ENCODE measurements at places on chromosomes 2 and 18. TPM values are rescaled to one million over a fixed set of nuclear protein-coding genes. Genes with fewer than 3 reads are reported as not detected.

GRCh38 chr2:172472446-172473033, 45.2 kb downstream of the ITGA6 start:
- no peaks in the 10 kb centered on the region for H3K36me3 ChIP-seq
- H3K27me3 ChIP-seq, result no peaks in the 10 kb centered on the region
- H3K4me3 ChIP-seq, result no peak overlapping the region
- no peak overlapping the region for H3K27ac ChIP-seq

GRCh38 chr2:201924453-201924852, 109.2 kb upstream of the FZD7 start:
- no peak overlapping the region for H3K4me3 ChIP-seq
- no peak for DNase-seq
- no peaks in the 10 kb centered on the region for H3K27me3 ChIP-seq
- no peaks in the 10 kb centered on the region for H3K36me3 ChIP-seq
- H3K4me1 ChIP-seq, result peaks cover 11% of the 10 kb centered on the region
- no peak overlapping the region for H3K27ac ChIP-seq

Gene SP140
- total RNA-seq, result 1.7 TPM

Gene SPATA3
- total RNA-seq, result not detected

DNA sequence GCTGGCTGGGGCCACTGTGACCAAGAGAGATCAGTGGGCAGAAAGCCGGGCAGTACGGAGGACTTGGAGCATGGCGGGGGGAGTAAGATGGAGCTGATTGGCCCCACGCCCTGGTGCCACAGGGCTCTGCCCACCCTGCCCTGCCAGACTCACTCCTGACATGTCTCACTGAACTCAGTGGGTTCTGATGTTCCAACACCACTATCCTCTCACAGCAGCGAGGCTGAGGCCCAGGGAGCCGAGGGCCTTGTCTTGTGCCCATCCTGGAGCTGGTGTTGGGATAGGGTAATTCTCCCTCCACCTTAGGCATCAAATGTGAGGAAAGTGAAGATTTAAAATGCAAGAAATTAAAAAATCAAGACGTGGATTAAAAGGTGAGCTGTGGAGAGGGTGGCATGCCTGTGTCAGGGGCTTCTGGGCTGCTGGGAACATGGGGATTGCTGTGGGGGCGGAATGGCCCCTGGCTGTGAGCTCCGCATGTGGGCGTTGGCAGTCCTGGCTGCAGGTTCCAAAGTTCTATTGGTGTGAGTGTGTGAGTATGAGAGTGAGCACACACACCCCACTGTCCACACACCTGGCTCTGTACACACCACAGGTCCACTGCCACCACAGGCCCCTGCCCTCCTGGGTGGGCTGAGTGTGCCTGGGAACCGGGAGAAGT, 283.5 kb upstream of the HS6ST1 start:
- H3K27me3 ChIP-seq, result no peaks in the 10 kb centered on the region
- no peak for DNase-seq
- no peaks in the 10 kb centered on the region for H3K36me3 ChIP-seq
- no peak overlapping the region for H3K4me3 ChIP-seq
- H3K4me1 ChIP-seq, result no peaks in the 10 kb centered on the region

GRCh38 chr2:7685342-7686015, 768.3 kb downstream of the RNF144A start:
- no peaks in the 10 kb centered on the region for H3K4me1 ChIP-seq
- no peak overlapping the region for H3K27ac ChIP-seq
- H3K27me3 ChIP-seq, result no peaks in the 10 kb centered on the region
- no peak overlapping the region for H3K4me3 ChIP-seq
- no peaks in the 10 kb centered on the region for H3K36me3 ChIP-seq
- no peak for DNase-seq

Gene DLGAP1
- total RNA-seq, result 15.1 TPM

DNA sequence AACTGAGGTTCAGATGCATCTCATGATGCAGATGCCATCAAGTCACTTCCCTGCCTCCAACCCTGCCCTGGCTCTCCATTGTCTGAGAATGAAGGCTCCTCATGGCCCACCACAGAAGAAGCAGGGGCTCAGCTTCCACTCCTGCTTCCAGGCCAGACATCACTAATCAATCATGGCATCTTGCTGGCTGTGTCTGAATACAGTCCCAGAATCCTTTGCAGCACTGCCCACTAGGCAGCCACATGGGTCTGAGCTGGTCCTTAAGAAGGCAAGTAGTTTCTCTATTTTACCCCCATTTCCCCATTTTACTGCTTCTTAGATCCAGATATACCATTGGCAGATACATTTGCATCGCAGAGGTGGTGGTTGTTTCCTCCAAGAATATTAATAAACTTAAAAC, 7.3 kb downstream of the ASPRV1 start:
- H3K4me1 ChIP-seq, result no peaks in the 10 kb centered on the region
- H3K27ac ChIP-seq, result no peak overlapping the region
- H3K4me3 ChIP-seq, result no peak overlapping the region
- no peak for DNase-seq
- no peaks in the 10 kb centered on the region for H3K27me3 ChIP-seq

Gene EFR3B
- 8.8 TPM for total RNA-seq

Gene AGXT
- total RNA-seq, result not detected

DNA sequence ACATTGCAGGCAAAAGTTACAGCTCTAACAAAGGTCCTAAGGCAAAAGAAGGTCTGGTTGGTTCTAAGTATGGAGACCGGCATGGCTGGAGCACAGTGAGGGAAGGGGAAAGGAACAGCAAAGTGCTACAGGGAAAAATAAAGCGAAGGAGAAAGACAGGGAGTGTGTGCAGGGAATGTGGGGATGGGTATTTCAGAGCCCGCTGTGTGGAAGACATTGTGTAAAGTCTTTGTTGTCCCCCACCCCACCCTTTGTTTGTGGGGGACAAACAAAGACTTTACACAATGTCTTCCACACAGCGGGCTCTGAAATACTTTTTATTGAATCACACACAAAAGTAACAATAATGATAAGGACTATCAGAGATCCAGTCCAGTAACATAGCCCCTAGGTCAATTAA, 28.9 kb upstream of the C2orf15 start:
- no peaks in the 10 kb centered on the region for H3K27me3 ChIP-seq
- no peak for DNase-seq
- H3K4me1 ChIP-seq, result no peaks in the 10 kb centered on the region

DNA sequence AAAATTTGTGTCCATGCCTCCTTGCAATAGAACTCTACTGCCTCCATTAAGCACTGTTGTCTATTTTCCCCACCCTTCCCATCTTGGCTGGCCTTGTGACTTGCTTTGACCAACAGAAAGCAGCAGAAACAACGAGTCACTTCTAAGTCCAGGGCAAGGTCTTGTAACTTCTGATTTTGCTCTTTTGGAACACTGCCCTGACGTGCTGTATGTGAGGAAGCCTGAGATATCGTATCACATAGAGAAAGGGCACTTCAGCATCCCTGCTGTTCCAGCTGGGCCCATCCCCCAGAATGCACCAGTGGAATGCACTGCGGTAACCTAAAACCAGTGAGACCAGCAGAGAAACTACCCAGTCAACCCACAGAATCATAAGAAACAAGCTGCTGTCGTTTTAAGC, 28.1 kb downstream of the NCKAP1 start:
- H3K4me1 ChIP-seq, result peaks cover 16% of the 10 kb centered on the region
- peak overlapping the region; percentile 8 for H3K4me3 ChIP-seq
- no peaks in the 10 kb centered on the region for H3K36me3 ChIP-seq
- DNase-seq, result peak; percentile 23

GRCh38 chr2:81437456-81438000, 1133.0 kb upstream of the LRRTM1 start:
- no peak for DNase-seq
- no peak overlapping the region for H3K27ac ChIP-seq
- H3K4me1 ChIP-seq, result no peaks in the 10 kb centered on the region
- H3K4me3 ChIP-seq, result no peak overlapping the region
- H3K27me3 ChIP-seq, result no peaks in the 10 kb centered on the region

- DNase-seq, result peak; percentile 1
- no peaks in the 10 kb centered on the region for H3K4me1 ChIP-seq
- no peak overlapping the region for H3K4me3 ChIP-seq
- H3K27me3 ChIP-seq, result no peaks in the 10 kb centered on the region
- no peaks in the 10 kb centered on the region for H3K36me3 ChIP-seq
Observed at GRCh38 chr2:238797537-238797936, 50.3 kb upstream of the TWIST2 start.

- no peaks in the 10 kb centered on the region for H3K4me1 ChIP-seq
- H3K27ac ChIP-seq, result no peak overlapping the region
- no peaks in the 10 kb centered on the region for H3K36me3 ChIP-seq
- no peaks in the 10 kb centered on the region for H3K27me3 ChIP-seq
- no peak for DNase-seq
Observed at GRCh38 chr2:173860082-173860481, 105.1 kb downstream of the SP3 start.

DNA sequence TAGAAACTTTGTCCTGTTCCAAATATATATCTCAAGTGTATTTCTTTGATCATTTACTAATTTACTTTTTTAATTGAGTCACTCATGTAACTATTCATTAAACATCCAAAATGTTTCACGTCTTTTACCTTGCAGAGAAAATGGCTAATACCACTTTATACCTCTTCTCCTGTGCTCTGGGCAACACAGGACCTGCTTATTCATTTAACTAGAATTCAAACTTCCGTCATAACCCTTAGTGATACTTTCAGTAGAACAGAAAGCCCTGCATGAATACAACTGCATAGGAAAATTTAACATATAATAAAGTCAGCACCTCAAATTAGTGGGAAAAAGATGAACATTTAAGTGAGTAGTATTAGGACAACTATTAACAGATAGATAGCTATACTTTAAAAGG, 205.2 kb downstream of the MREG start:
- H3K27ac ChIP-seq, result no peak overlapping the region
- no peak overlapping the region for H3K4me3 ChIP-seq
- no peaks in the 10 kb centered on the region for H3K36me3 ChIP-seq
- no peaks in the 10 kb centered on the region for H3K27me3 ChIP-seq

Gene IL18R1
- total RNA-seq, result not detected

DNA sequence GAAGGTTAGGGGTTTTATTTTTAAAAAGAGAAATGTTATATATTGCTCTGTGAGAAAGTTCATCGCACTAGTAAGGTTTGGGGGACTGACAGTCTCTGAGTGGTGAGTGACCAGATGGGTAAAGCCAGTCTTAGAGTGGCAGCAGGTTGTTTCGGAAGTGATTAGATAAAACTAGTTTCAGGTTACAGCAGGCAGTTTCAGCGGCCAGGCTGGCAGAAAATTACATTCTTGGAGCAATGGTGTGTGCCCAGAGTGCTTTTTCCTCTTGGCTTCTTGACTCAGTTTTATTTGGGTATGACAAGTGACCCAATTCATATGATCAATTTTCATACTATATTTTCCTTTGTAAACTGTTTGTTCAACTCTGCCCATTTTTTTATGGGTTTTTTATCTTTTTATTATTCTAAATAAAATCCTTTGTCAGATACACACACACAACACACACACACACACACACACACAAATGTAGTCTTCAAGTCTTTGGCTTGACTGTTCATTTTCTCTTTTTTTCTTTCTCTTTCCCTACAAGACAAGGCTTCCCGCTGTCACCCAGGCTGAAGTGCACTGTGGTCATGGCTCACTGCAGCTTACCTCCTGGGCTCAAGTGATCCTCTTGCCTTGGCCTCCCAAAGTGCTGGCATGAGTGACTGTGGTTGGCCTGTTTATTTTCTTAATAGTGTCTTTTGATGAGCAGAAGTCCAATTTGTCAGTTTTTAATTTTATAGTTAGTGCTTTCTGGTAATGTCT, 30.9 kb downstream of the RALBP1 start:
- peaks cover 2% of the 10 kb centered on the region for H3K4me1 ChIP-seq
- H3K36me3 ChIP-seq, result no peaks in the 10 kb centered on the region

DNA sequence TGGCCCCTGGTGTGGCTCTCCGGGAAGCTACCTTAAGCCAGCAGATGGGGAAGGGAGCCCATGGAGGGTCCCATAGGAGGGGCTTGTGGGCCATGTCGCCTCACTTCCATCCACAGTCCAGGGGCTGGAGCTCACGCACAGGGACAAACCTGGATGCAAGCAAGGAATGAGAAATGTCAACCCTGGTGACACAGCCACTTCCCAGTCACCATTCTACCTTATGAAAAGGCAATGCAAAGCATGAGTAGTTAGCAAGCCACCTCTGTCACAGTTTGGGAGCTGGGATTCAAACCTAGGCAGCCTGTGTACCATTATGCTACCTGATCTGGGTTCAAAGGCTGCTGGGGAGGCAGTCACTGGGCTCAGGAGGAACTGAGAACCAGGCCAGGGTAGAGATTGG, 170.0 kb upstream of the KLHL29 start:
- no peaks in the 10 kb centered on the region for H3K4me1 ChIP-seq
- H3K36me3 ChIP-seq, result no peaks in the 10 kb centered on the region
- no peak overlapping the region for H3K4me3 ChIP-seq
- H3K27me3 ChIP-seq, result no peaks in the 10 kb centered on the region
- no peak for DNase-seq
- no peak overlapping the region for H3K27ac ChIP-seq

Gene SLC4A3
- total RNA-seq, result 7.4 TPM

Gene UPP2
- not detected for total RNA-seq

GRCh38 chr2:142112757-142113221, 18.0 kb downstream of the LRP1B start:
- no peaks in the 10 kb centered on the region for H3K4me1 ChIP-seq
- DNase-seq, result no peak
- H3K36me3 ChIP-seq, result no peaks in the 10 kb centered on the region
- H3K4me3 ChIP-seq, result no peak overlapping the region

Gene TUBA3D
- total RNA-seq, result 0.21 TPM

- H3K4me1 ChIP-seq, result no peaks in the 10 kb centered on the region
- no peak overlapping the region for H3K4me3 ChIP-seq
- no peak for DNase-seq
- H3K27ac ChIP-seq, result no peak overlapping the region
- no peaks in the 10 kb centered on the region for H3K27me3 ChIP-seq
Observed at GRCh38 chr2:29246383-29247300, 131.4 kb downstream of the CLIP4 start.

GRCh38 chr2:118050974-118051373, 37.1 kb upstream of the CCDC93 start:
- H3K36me3 ChIP-seq, result no peaks in the 10 kb centered on the region
- no peaks in the 10 kb centered on the region for H3K4me1 ChIP-seq
- H3K27ac ChIP-seq, result no peak overlapping the region
- no peak overlapping the region for H3K4me3 ChIP-seq

DNA sequence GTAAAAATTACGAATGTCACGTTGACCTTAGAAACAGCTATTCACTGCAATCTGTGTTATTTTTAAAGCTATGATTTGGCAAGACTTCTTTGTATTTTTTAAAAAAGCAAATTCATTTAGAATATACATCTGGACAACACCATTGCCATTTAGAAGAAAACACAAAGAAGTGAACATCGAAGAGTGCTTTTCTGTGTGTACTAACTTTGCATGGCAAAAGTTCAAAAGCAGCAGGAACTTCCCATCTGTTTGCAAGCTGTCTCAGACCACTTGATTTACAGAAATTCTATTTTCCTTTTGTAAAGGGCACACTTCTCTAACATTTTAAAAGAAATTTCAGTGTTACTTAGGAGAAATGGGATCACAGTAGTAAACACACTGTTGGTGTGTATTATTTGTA, 145.9 kb downstream of the CALCRL start:
- no peak overlapping the region for H3K4me3 ChIP-seq
- peaks cover 3% of the 10 kb centered on the region for H3K4me1 ChIP-seq
- H3K36me3 ChIP-seq, result no peaks in the 10 kb centered on the region
